Right atrium auricular region (tissue), 2 donors: ENCODE measurements at places on chromosomes 6 and 20. TPM values are rescaled to one million over a fixed set of nuclear protein-coding genes. Genes with fewer than 3 reads are reported as not detected.

DNA sequence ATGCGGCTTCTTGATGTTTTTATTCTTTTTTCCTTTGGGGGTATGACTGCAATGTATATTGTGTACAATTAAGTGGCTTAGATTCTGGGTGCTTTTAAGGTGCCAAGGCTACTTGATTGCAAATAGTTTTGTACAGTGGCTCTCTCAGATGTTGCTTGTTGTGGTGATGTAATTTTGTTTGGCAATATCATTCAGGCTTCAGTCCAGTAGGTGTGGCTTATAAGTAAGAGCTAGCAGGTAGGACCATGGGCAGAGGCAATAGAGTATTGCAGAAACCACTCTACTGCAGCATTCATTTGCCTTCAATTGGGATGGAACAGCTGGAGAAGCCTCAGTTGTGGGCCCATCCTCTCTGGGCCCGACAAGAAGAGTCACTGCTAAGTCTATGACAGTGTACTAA lies 407.9 kb upstream of the MAN1A1 start:
- no peak for DNase-seq

Gene SLC24A3
- 3.7 TPM for total RNA-seq

DNA sequence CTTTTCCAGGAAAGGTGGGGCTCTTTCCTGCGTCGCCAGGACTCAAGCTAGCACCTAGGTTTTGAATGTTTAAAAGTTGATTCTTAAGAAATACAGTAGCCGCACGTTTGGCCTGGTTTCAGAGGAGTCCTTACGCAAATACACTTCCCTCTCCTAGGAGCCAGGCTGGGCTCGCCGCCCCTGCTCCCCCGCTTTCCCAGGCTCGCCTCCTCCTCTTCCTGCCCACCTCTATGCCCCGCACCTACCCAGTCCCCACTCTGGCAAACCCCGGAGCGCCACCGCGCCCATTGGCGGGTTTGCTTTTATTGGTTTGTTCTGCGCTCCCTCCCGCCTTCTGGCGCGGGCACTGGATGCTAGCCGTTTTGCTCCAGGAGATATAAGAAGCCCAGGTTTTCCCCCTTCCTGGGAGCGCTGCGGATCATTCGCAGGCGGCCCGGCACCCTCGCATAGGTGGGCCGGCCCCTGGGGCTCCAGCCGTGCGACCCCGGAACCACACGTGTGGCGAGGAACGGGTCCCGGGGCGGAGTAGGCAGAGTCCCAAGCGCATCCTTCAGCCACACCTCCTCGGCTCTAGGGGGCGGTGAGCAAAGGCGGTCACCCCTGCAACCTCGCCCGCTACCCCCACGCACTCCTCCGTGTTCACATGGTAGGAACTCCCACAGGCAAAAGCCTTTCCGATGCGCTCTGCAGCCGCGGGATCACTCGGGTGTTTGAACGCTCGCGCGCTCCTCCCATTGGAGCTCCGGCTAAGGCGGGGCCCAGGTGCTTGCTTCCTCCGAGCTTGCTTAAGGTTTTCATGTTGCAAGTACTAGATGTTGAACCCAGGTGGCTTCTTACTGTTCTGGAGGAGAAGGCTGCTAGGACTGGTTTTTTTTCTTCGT lies 119.0 kb downstream of the RTN4IP1 start:
- DNase-seq: no peak

DNA sequence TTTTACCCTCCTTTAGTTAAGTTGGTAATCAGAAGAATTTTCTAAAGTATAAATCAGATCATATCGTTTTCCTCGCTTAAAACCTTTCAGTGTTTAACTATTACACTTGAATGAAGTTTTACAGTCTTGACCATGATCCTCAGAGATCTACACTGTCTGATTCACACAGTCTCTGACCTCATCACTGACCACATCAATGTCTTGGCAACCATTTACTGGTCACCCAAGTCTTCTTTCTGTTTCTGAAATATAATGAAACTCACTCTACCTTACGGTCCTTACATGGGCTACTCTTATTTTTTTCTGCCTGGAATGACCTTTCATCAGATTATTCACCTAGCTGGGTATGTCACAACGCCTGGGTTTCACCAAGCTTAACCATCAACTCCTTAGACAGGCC lies 71.4 kb downstream of the ADGB start:
- DNase-seq: no peak
